ENCODE measurements at places on chromosomes 4 and X. TPM values are rescaled to one million over a fixed set of nuclear protein-coding genes. Genes with fewer than 3 reads are reported as not detected.

The HMX1 gene
- not detected for total RNA-seq

The PSMD10 gene
- 181 TPM for total RNA-seq

The SLITRK4 gene
- 1.6 TPM for total RNA-seq

The CENPVL1 gene
- total RNA-seq: not detected

The TEX11 gene
- total RNA-seq: not detected

The GPR173 gene
- 2.7 TPM for total RNA-seq

The FGG gene
- total RNA-seq: not detected

The ZNF157 gene
- total RNA-seq: not detected

The SMR3B gene
- not detected for total RNA-seq

The HTN3 gene
- total RNA-seq: not detected

The BDH2 gene
- 34.2 TPM for total RNA-seq
